ENCODE measurements at places on chromosomes 12 and 14.

DNA sequence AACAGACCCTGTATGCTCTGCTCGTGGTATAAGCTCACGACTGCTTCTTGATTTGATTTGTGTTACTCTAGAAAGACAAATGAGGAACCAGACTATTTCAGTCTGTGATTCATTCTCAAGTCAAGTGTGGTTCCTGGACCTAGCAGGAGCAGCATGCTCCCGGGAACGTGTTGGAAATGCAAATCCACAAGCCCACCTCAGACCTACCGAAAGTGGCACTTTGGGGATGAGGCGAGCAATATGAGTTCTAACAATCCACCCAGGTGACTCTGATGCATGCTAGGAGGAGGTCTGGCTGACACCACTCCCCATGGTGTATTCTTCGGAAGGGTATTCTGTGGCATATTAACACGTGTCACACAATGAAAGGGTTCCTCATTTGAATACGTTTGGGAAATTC, 59.5 kb upstream of the TMX1 start:
- no peak for DNase-seq

GRCh38 chr12:113439606-113440030, 17.4 kb downstream of the SDSL start:
- no peak for DNase-seq

GRCh38 chr12:116969615-116970585, 59.1 kb downstream of the FBXW8 start:
- no peak for DNase-seq

DNA sequence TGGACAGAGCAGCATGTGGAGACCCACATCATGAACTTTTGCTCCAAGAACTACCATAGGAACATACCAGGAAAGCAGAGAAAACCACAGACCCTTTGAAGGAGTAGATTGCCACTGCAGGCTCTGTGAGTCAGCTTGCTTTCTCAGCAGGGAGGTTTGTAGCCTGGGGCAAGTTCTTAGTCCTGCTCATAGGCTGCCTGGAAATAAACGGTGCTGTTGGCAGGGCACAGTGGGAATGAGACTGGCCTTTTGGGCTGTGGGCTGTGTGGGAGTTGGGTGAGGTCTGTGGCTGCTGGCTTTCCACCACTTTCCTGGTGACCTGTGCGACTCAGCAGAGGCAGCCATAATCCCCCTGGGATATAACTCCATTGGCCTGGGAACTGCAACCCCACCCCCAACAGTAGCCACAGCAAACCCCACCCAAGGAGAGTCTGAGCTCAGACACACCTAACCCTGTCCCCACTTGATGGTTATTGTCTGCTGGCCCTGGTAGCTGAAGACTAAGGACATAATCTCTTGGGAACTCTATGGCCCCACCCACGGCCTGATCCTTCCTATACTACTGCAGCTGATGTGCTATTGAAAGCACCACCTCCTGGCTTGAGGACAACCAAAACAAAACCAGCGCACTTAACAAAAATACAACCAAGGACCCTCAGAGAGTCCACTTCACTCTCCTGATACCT, 192.1 kb upstream of the GARIN6 start:
- DNase-seq, result no peak

- DNase-seq, result no peak
These were observed 16.9 kb downstream of the PPP1R36 start for GRCh38 chr14:64566651-64567122.

DNA sequence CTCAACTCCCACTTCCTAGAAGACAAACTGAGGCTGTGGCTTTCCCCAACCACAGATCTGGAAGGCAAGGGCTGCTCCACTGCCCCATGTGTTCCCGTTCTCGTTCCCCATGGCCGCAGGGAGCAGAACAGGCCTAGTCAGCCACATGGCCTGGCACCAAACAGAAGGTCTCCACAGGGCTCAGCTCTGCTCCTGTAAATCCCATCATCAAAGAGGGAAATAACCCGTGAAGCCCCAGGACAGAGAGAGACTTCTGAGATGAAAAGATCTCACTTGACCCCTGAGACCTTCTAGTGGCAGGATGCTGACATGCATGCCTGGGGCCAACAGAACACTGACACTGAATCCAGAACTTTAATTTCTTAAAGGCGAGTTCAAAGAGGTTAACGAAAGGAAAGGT, 68.9 kb downstream of the BCL11B start:
- DNase-seq, result no peak

GRCh38 chr12:67758521-67758920, 110.0 kb downstream of the DYRK2 start:
- no peak for DNase-seq

DNA sequence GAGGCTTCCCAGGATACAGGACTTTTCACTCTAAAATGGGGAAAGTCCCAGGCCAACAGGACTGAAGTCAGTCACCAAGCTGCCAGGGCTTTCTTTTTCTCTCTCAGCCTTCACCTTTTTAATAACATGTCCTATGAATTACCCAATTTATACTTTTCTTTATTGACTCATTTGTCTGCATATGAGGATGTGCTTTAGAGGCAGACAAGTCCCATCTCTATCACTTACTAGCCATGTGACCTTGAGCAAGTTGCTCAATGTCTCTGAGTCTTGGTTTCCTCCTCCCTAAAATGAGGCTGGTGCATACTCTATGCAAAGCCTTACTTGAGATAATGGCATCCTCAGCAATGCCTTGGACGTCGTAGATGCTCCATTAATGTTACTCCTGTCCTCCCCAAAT, 98.1 kb upstream of the TMPO start:
- no peak for DNase-seq

DNA sequence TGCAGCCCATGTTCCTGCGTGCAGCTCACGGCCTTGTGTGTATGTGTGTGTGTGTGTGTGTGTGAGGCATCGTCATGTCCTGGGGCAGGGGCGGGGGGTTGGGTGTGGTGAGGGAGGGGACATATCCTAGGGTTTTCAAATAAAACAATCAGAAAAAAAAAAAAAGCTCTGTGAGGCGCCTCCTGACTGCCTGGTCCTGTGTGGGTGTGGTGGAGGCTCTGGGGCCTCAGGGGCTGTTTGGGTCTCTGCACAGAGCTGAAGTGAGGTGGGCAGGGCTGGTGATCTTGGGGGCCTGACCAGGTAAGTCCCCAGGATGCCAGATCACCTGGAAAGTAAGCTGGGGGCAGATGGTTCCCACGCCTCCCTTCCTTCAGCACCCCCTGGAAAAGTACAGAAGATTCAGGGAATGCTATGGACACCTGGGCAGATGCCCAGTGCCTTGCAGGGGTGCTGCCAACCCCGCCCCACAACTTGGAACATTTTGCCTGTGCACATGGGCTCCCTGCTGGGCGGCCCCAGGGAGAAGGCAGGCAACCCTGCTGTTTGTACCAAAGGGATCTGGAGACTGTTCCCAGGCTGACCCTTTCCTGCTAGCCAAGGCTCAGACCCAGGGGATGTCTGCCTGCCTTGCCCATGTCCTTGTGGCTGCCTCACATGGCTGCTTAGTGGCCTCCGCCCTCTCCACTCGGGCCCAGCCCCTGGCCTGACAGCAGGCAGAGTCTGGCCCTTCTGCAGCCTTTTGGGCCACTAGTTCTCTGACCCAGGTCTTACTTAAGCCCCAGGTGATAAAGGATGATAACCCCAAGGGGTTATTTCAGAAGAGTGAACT, 28.8 kb downstream of the CLSTN3 start:
- DNase-seq, result no peak

DNA sequence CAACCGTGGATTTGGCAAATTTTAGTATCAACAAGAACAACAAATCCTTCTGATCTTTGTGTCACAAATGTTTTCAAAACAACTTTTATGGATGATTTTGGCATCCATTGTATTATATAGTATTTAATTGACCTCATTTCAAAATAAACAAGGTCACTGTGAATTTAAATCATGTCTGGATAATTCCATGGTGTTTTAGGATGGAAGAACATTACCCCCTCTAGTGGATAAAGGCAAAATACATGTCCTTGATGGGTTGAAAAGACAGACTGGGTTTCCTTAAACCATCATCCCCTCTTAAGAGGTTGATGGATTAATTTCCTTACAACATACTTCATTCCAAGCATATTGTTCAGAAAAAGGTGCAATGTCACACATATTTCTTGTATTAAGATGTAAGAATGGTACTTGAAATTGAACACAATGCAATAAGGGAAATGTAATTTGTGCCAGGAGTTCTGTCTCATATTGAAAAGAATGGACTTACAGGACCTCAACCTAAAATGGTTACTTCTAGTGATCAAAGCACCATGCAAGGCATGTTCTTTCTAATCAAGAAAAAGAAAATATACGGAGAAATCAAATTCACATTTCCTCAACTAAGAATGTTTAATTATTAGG, 352.0 kb downstream of the BCAT1 start:
- no peak for DNase-seq
